Kidney tubule cell (primary cell): ENCODE measurements at places on chromosomes 12 and 14.

- no peak for DNase-seq
These were observed 15.4 kb downstream of the DDX11 start for GRCh38 chr12:31089072-31089471.

DNA sequence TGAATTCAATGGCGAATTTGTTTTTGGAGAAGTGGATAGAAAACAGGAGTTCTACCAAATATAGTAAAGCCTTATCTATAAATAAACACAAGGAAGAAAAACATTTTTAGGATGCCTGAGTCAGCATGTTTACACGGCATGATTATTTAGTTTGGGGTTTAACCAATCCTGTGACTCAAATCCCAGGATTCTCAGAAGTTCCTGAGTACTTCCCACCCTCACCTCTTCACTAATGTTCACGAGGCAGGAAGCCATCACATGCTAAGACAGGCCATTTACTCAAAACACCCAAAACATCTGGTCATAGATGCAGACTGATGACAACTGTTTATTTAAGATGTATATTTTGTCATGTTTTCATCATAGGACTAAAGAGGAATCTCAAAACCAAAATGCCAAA lies 3.4 kb upstream of the GLRX5 start:
- peak; percentile 32 for DNase-seq

- peak; percentile 81 for DNase-seq
These were observed 197.0 kb downstream of the DAD1 start for GRCh38 chr14:22391908-22392565.

DNA sequence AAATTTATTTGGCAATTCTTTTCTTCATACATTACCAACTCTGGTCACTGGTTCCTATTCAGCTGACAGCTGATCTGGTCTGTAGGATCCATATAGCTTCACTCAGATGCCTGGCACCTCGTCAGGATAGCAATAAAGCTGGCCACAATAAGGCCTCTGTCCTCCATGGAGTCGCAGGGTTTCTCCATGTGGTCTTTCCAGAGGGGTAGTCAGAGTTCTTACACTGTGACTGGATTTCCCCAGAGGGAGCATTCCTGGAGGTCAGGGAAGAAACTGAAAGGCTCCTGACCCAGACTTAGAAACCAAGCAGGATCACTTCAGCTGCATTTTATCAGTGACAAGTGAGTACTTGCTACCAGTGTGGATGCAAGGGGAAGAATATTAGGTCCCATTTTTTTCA lies 34.9 kb upstream of the SIX1 start:
- DNase-seq: no peak

- DNase-seq: peak; percentile 19
These were observed 92.5 kb downstream of the GPHN start for GRCh38 chr14:66600416-66600815.

- no peak for DNase-seq
These were observed 668.1 kb downstream of the MED13L start for GRCh38 chr12:115609347-115609746.
